Osteocyte (in vitro differentiated cells): ENCODE measurements at places on chromosomes 5 and 9. TPM values are rescaled to one million over a fixed set of nuclear protein-coding genes. Genes with fewer than 3 reads are reported as not detected.

DNA sequence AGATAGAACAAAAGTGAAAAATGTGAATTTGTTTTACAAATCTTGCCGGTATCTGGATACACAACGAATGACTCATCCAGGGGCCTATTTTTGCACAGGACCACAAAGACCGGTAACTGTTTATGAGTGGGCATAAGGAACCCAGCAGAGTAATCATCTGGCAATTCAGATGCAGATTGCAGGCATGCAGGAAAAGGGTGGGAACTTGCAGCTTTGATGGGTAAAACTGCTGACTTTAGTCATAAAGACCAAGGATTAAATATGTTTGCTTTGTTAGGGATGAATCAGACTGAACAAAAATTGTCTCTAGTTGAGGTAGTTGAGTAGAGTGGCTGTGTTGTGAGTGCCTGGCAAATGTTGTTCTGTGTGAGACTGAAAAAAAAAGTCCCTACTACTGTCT lies 309.6 kb upstream of the CCNH start:
- no peak overlapping the region for H3K4me3 ChIP-seq
- H3K4me1 ChIP-seq: no peaks in the 10 kb centered on the region

GRCh38 chr5:83547161-83547560 lies 75.6 kb downstream of the VCAN start:
- no peaks in the 10 kb centered on the region for H3K27me3 ChIP-seq
- no peak for DNase-seq
- peaks cover 10% of the 10 kb centered on the region for H3K36me3 ChIP-seq
- H3K27ac ChIP-seq: no peak overlapping the region
- no peak overlapping the region for H3K4me3 ChIP-seq
- H3K4me1 ChIP-seq: peaks cover 9% of the 10 kb centered on the region

The C5orf15 gene
- total RNA-seq: 58.9 and 62.6 TPM in 2 replicates

GRCh38 chr5:124538191-124538590 lies 208.2 kb downstream of the ZNF608 start:
- DNase-seq: no peak
- no peak overlapping the region for H3K27ac ChIP-seq
- peaks cover 13% of the 10 kb centered on the region for H3K27me3 ChIP-seq
- H3K4me3 ChIP-seq: no peak overlapping the region
- H3K36me3 ChIP-seq: no peaks in the 10 kb centered on the region
- peaks cover 8% of the 10 kb centered on the region for H3K4me1 ChIP-seq

DNA sequence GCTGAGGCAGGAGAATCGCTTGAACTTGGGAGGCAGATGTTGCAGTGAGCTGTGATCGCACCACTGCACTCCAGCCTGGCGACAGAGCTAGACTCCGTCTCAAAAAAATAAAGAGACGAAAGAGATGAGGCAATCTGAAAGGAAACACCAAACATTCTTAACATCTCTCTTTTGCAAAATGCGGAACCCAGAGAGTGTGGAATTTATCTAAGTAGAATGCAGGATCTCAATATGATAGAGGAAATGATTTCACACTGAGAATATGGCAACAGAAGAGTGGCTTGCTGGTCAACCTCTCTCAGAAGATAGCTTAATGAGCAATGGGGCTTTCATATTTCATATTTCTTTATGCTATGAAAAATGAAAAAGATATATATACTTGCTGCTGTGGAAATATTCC lies 33.4 kb upstream of the PCA3 start:
- no peaks in the 10 kb centered on the region for H3K36me3 ChIP-seq
- DNase-seq: no peak
- no peak overlapping the region for H3K27ac ChIP-seq
- peaks cover 39% of the 10 kb centered on the region for H3K27me3 ChIP-seq
- H3K4me3 ChIP-seq: no peak overlapping the region
- no peaks in the 10 kb centered on the region for H3K4me1 ChIP-seq

DNA sequence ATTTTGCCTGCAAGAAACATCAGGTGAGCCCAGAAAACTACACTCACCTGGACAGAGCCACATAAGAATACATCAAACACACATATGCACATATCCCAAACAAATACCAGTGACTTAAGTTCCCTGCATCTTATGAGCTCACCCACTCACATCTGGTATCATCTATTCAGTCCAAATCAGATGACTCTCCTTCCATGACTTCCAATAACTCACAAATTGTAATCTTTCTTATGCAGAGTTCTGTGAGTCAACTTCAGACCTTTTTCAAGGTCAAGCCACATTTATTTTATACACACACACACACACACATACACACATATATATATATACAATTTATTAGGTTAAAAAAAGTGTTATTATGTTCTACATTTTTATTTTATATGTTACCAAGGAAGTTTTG lies 1711.9 kb upstream of the CDH9 start:
- H3K27me3 ChIP-seq: no peaks in the 10 kb centered on the region
- DNase-seq: no peak
- H3K36me3 ChIP-seq: no peaks in the 10 kb centered on the region
- no peaks in the 10 kb centered on the region for H3K4me1 ChIP-seq
- no peak overlapping the region for H3K4me3 ChIP-seq

GRCh38 chr9:100294341-100294740 lies 58.4 kb downstream of the TEX10 start:
- H3K36me3 ChIP-seq: peaks cover 51% of the 10 kb centered on the region
- DNase-seq: no peak
- H3K27me3 ChIP-seq: no peaks in the 10 kb centered on the region

- H3K4me1 ChIP-seq: peaks cover 6% of the 10 kb centered on the region
- DNase-seq: no peak
- H3K36me3 ChIP-seq: no peaks in the 10 kb centered on the region
- H3K27me3 ChIP-seq: no peaks in the 10 kb centered on the region
- H3K27ac ChIP-seq: no peak overlapping the region
Observed at GRCh38 chr5:147743678-147744374, 38.7 kb downstream of the JAKMIP2 start.

The CRB2 gene
- not detected in 2 replicates for total RNA-seq

- H3K27ac ChIP-seq: peak overlapping the region; percentile 99
- peaks cover 4% of the 10 kb centered on the region for H3K36me3 ChIP-seq
- no peaks in the 10 kb centered on the region for H3K27me3 ChIP-seq
Observed at GRCh38 chr9:127968042-127968441, 12.7 kb downstream of the EEIG1 start.

DNA sequence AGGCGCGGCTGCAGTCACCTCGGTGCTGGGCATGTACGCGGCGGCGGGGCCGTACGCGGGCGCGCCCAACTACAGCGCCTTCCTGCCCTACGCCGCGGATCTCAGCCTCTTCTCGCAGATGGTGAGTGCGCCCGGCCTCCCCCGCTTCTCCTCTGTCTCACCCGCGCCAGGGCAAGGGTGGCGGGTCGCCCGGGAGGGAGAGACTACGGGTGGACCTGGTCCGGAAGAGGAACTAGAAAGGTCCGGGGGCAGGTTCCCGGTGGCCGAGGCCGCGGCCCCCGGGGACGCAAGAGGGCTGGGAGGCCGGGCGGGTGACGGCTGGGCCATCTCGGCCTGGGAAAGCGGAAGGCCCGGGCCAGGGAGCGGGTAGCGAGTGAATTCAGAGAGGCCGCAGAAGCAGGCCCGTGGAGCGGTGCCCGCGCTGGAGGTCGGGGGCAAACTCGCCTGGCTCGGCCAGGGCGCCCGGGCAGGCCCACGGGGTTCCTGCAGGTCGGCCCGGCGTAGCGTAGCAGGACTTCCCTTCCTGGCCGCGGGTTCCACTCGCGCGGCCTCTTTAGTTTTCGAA lies 711 bp downstream of the IRX1 start:
- DNase-seq: peak; percentile 84
- H3K27me3 ChIP-seq: peaks cover 8% of the 10 kb centered on the region
- peak overlapping the region; percentile 92 for H3K27ac ChIP-seq
- peak overlapping the region; percentile 87 for H3K4me3 ChIP-seq
- H3K36me3 ChIP-seq: peaks cover 6% of the 10 kb centered on the region
- H3K4me1 ChIP-seq: peaks cover 28% of the 10 kb centered on the region

GRCh38 chr5:136028782-136029742 lies at the start of gene TGFBI:
TSS of gene TGFBI (plus strand) at chr5:136028988. CDS start at chr5:136029056, 68 bp downstream.
- H3K27ac ChIP-seq: peak within 1 kb of the TSS; percentile 27
- H3K27me3 ChIP-seq: no peaks in the 10 kb centered on the region
- H3K4me1 ChIP-seq: peaks cover 75% of the 10 kb centered on the region
- no peak for DNase-seq
- H3K36me3 ChIP-seq: peaks cover 10% of the 10 kb centered on the region
